ENCODE measurements at places on chromosomes 2 and 18. TPM values are rescaled to one million over a fixed set of nuclear protein-coding genes. Genes with fewer than 3 reads are reported as not detected.

- no peaks in the 10 kb centered on the region for H3K36me3 ChIP-seq
- no peaks in the 10 kb centered on the region for H3K4me1 ChIP-seq
- H3K27ac ChIP-seq: no peak overlapping the region
Measured at GRCh38 chr2:147098940-147099339, 745.9 kb upstream of the ACVR2A start.

Gene SP9
- total RNA-seq: not detected

Gene SDC1
- total RNA-seq: not detected

Gene ATP6V1B1
- 6.5 TPM for total RNA-seq

DNA sequence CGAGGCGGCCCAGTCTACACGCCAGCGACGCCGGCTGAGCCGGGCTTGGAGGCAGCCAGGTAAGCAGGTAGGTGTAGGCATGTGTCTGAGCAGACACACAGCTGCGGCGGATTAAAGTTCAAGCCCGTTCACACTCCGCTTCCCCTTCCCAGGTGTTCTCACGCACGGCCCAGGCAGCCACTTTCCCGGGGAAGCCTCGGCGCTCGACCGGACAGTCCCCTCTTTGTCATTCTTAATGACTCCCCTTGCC is 367 bp downstream of the TGFA start:
- peak overlapping the region; percentile 82 for H3K4me3 ChIP-seq
- no peaks in the 10 kb centered on the region for H3K36me3 ChIP-seq
- peaks cover 23% of the 10 kb centered on the region for H3K4me1 ChIP-seq
- peak overlapping the region; percentile 39 for H3K27ac ChIP-seq
- H3K27me3 ChIP-seq: peaks cover 5% of the 10 kb centered on the region

- H3K4me1 ChIP-seq: peaks cover 3% of the 10 kb centered on the region
- no peak overlapping the region for H3K27ac ChIP-seq
- no peak for DNase-seq
- peaks cover 16% of the 10 kb centered on the region for H3K27me3 ChIP-seq
- no peaks in the 10 kb centered on the region for H3K36me3 ChIP-seq
Measured at GRCh38 chr2:223042704-223043118, 9.3 kb upstream of the KCNE4 start.

GRCh38 chr2:174775571-174775980 is 11.3 kb upstream of the CHRNA1 start:
- H3K4me3 ChIP-seq: no peak overlapping the region
- H3K4me1 ChIP-seq: peaks cover 19% of the 10 kb centered on the region
- no peak for DNase-seq
- peaks cover 9% of the 10 kb centered on the region for H3K27me3 ChIP-seq
- no peak overlapping the region for H3K27ac ChIP-seq

DNA sequence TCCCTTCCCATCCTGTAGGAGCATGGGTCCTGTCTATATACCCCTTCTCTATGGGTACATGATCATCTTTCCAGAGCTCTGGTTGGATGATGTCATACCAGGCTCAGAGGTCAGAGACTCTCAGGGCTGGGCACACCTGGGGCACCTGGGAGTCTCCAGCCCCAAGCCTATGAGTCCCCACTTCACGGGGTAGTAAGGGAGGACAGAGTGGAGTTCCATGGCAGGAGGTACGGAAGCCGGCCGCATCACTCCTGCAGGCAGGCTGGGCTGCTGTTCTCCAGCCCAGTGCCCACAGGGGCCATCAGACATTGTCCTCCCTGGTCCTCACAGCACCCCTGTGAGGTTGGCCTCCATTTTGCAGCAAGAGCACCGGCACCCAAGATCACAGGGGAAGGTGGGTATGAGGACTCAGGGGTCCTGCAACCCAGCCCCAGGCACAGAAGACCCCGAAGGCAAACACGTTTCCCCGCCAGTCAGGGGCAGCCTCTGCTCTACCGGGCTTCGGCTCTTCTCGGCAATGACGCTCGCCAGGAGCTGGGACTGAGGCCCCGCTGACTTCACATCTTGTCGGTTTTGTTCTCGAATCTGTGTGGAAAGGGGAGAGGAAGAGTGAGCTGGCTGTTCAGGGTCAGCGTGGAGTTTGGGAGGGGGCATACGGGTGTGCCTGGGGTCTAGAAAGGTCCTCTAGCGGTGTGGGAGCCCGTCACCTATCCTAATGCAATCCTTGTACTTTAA is 91.5 kb downstream of the ADD2 start:
- H3K4me3 ChIP-seq: no peak overlapping the region
- DNase-seq: no peak
- no peaks in the 10 kb centered on the region for H3K36me3 ChIP-seq
- H3K4me1 ChIP-seq: no peaks in the 10 kb centered on the region
- H3K27me3 ChIP-seq: no peaks in the 10 kb centered on the region

Gene FBXO48
- total RNA-seq: 1.8 TPM

- H3K27me3 ChIP-seq: no peaks in the 10 kb centered on the region
- H3K4me3 ChIP-seq: no peak overlapping the region
Measured at GRCh38 chr18:48959921-48960920, 9.5 kb upstream of the SMAD7 start.

Gene STARD6
- total RNA-seq: not detected

DNA sequence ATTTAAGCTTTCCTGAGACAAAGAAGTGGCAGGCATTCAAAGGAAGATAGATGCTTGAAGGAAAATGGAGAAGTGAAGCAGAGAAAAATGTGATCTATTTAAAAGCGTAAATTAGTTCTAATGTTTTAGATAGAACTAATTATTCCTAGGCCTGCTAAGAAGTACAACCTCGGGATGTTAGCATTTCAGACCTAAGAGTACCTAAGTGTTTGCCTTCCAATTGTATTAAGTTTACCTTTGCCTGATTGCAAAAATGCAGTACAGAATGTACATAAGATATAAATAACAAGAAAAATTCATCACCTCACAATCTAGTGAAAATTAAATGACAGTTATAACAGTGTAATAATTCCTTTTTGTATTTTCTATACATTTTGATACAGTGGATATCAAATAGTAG is 71.1 kb upstream of the HNMT start:
- H3K36me3 ChIP-seq: no peaks in the 10 kb centered on the region
- H3K27me3 ChIP-seq: no peaks in the 10 kb centered on the region
- no peak overlapping the region for H3K27ac ChIP-seq
- no peak for DNase-seq
- H3K4me3 ChIP-seq: no peak overlapping the region

Gene MOGAT1
- not detected for total RNA-seq

Gene EEF1B2
- 472 TPM for total RNA-seq

Gene HS6ST1
- total RNA-seq: 17.5 TPM

Gene NTSR2
- total RNA-seq: not detected

- no peak overlapping the region for H3K27ac ChIP-seq
- H3K36me3 ChIP-seq: peaks cover 9% of the 10 kb centered on the region
- DNase-seq: no peak
- peaks cover 20% of the 10 kb centered on the region for H3K27me3 ChIP-seq
Measured at GRCh38 chr2:10940596-10940995, 28.9 kb downstream of the KCNF1 start.

- H3K4me1 ChIP-seq: no peaks in the 10 kb centered on the region
- H3K4me3 ChIP-seq: no peak overlapping the region
- no peak overlapping the region for H3K27ac ChIP-seq
- H3K27me3 ChIP-seq: no peaks in the 10 kb centered on the region
Measured at GRCh38 chr18:41538751-41539150, 416.3 kb upstream of the PIK3C3 start.

GRCh38 chr2:86562485-86562921 is 740 bp downstream of the CHMP3 start:
- H3K27me3 ChIP-seq: no peaks in the 10 kb centered on the region
- H3K27ac ChIP-seq: peak overlapping the region; percentile 98
- no peaks in the 10 kb centered on the region for H3K36me3 ChIP-seq
- H3K4me1 ChIP-seq: peaks cover 25% of the 10 kb centered on the region

- no peaks in the 10 kb centered on the region for H3K27me3 ChIP-seq
- DNase-seq: no peak
- no peak overlapping the region for H3K27ac ChIP-seq
- H3K4me3 ChIP-seq: no peak overlapping the region
- peaks cover 4% of the 10 kb centered on the region for H3K36me3 ChIP-seq
- no peaks in the 10 kb centered on the region for H3K4me1 ChIP-seq
Measured at GRCh38 chr2:140604788-140605187, 1526.0 kb downstream of the LRP1B start.

DNA sequence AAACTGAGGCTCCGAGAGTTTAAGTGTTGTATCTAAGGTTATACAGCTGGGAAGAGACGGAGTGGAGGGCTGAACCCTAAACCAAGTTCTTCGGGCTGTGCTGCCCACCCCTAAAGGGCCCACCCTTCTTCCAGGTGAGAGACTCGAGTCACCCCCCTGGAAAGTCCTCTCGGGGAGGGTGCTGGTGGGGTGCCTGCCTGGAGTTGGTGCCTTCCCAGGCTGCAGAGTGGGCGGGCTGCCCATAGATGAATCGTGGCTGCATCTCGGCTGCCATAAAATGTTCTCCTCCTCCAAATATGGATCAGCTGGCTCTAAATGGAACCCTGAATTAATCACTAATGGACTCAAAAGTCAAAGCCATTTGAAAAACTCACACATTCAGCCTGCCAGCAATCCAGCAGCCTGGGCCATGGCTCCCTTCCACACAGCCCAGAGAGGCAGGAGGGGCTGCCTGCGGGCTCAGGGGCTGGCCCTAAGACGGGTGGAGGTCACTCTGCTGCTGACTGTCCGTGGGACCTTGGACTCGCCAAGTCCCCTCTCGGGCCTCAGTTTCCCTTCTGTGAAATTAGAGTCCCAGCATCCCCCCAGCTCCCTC is 7.7 kb downstream of the CIB4 start:
- DNase-seq: no peak
- no peak overlapping the region for H3K27ac ChIP-seq
- no peaks in the 10 kb centered on the region for H3K4me1 ChIP-seq
- H3K4me3 ChIP-seq: no peak overlapping the region

Gene PAIP2B
- total RNA-seq: 1.2 TPM

- no peaks in the 10 kb centered on the region for H3K27me3 ChIP-seq
- H3K27ac ChIP-seq: peak overlapping the region; percentile 84
- peak overlapping the region; percentile 40 for H3K4me3 ChIP-seq
- no peaks in the 10 kb centered on the region for H3K36me3 ChIP-seq
- no peak for DNase-seq
Measured at GRCh38 chr2:8475349-8476031, 206.4 kb upstream of the ID2 start.

Gene COL4A4
- total RNA-seq: 0.11 TPM

DNA sequence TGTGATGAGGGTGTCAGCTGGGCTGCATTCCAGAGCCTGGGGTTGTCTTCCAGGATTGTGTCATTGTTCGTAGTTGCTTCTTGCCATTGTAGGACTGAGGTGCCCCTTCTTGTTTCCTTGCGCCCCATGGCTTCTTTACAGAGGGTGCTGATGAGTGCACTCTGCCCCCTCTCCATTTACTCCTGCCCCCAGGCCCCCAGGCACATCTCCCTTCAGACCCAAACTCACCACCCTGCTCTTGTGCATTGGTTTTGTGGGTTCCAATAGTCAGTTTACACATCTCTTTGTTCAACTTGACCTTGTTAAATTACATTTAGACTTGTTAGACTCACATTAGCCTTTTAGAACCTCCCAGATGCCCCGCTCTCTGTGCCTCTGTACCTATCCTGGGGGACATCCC is 33.1 kb downstream of the HJURP start:
- H3K27me3 ChIP-seq: peaks cover 12% of the 10 kb centered on the region
- H3K27ac ChIP-seq: no peak overlapping the region
- no peaks in the 10 kb centered on the region for H3K4me1 ChIP-seq
- H3K36me3 ChIP-seq: no peaks in the 10 kb centered on the region
- DNase-seq: peak; percentile 37
